ENCODE measurements at places on chromosomes 5 and 9.

DNA sequence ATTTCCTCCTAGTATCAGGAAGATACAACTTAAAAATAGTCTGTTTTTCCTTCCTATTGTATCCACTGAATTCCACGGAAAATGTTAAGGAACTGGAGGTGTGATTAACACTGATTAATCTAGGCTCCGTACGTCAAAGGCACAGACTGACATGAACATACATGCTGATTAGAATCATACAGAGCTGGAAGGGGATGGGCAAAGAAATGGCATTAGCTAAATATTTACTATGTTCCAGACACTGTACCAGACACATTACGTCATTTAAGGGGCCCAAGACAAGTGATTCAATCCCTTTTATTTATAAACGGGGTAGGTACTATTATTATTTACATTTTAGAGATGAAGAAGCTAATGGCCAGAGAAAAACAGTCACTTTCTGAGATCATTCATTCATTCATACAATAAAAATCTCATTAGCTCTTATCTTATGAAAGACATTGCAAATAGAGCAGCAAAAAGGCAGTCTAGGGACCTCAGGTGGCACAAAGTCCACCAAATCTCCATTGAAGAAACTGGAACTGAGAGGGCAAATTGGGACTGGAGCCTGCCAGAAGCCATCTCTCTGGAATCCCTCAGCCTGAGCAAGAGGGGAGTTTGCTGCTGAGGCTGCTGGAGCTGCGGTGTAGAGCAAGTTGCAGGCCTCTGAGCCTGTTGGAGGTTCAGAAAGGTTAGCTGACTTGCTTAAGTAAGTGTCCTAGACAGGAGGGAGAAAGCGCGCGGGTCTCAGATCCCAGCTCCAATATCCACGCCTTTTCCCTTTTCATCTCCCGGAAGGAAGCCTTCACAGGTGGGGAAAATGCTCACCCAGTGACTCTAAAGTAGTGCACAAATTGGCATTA, 1.6 kb upstream of the TGFBR1 start:
- no peak for DNase-seq

GRCh38 chr9:131854896-131855613, 115.2 kb upstream of the RAPGEF1 start:
- no peak for DNase-seq

- no peak for DNase-seq
Observed at GRCh38 chr9:20701060-20701459, 17.0 kb downstream of the FOCAD start.

DNA sequence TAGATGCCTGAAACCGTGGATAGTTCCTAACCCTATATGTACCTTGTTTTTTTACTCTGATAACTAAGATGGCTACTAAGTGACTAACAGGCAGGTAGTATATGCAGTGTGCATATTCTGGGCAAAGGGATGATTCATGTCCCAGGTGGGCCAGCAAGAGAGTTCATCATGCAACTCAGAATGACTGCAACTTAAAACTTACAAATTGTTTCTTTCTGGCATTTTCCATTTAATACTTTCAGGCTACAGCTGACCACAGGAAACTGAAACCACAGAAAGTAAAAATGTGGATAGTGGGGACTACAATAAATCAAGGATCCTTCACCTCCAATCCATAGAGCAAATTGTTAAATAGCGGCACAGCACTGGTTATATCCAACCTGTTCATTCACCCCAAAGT, 30.7 kb upstream of the VCAN start:
- no peak for DNase-seq

- DNase-seq: no peak
Observed at GRCh38 chr9:132166599-132166998, 4.7 kb downstream of the NTNG2 start.

DNA sequence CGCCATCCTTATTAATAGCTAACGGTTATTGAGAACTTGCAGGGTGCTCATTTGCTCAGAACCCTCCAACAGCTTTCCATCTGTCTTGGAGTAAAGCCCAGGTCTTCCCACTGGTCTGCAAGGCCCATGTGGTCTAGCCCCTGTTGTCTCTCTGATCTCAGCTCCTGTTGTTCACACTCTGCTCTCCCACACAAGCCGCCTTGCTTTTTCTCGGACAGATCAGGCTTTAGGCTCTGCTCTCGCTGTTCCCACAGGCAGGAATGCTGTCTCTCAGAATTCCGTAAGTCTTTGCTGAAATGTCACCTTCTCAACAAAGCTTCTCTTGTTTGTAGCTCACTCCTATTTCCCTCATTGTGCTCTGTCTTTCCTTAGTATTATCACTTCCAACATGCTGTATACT, 34.3 kb downstream of the GPR107 start:
- DNase-seq: no peak

- DNase-seq: no peak
Observed at GRCh38 chr5:87329114-87329513, 61.4 kb downstream of the RASA1 start.

DNA sequence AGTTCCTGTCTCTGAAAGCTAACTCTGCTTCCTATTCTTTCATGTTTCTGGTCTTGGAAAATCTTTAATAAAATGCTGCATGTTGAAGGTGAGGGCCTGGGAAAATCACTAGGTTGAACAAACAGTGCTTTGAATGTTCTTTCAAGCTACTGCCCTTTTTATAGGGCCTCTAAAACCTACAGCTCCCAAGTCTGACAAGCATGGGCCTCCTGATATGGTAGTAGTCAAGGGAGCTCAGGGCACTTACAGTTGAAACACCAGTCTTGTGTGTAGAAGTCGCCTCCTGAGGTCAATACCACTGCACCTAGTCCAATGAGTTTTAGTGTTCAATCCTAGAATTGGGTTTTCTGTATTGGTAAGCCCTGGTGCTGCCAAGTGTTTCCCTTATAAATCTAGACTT, 20.5 kb downstream of the VLDLR start:
- DNase-seq: no peak

GRCh38 chr9:35521708-35522107, 31.8 kb downstream of the RUSC2 start:
- no peak for DNase-seq

- no peak for DNase-seq
Observed at GRCh38 chr5:2261004-2261703, 378.4 kb upstream of the IRX4 start.

DNA sequence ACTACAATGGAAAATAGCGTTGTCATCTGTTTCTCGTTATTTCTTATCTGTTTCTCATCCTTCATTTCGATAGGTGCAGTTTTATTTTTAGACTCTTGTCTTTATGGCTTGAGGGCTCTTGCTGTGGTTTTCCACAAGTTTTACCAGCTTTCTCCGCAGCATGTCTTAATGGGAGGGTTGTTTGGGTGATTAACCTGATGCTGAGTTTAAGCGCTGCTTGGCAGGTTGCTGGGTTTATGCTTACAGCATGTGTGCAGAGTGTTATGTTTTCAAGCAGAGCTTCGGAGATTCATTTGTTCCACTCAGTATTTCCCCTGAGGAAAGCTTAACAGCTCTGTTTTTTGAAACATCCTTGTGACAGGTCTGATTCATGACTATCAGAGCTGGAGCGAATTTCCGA, 154.0 kb downstream of the SLC12A2 start:
- no peak for DNase-seq

DNA sequence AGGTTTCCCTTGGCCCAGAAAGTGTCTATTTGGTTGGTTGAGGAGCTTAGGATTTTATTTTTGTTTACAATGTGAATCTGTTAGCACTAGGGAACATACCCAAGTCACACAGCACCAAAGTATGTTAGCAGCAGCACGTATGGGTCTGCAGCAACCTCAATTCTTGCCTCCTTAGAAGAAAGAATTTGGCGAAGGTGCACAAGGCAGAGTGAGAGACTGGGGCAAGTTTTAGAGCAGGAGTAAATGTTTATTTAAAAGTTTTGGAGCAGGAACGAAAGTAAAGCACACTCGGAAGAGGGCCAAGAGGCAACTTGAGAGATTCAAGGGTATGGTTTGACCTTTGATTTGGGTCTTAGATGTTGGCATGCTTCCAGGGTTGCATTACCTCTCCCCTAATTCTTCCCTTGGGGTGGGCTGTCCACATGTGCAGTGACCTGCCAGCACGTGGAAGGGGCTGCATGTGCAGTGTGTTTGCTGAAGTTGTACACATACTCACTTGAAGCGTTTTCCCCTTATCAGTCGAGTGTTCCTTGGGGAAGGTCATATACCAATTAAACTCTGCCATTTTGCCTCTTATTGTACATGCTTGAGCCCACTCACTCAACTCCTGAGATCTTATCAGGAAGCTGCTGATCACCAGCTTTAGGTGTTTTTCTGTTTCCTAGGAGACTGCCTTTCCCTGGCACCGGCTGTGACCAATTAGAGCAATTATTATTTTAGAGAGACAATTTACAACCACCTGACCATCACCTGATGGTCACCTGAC, 64.9 kb upstream of the SHC3 start:
- DNase-seq: no peak

DNA sequence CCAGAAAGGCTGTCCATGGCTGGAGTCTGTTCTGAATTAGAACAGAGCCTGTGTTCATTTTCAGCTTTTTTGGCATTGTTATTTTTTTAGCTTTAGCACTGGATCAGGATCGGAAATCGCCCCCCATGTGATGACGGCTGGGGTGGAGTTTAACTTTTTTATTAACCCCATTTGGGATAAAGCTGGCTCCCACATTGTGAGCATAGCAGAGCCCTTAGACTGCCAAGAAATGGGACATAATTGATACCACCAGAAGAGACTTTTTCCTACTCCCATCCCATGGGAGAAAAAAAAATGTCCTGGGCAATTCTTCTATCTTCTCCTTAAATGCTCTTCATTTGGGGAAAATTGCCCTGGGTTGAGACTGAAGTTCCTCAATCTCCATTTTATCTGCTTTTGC, 52.4 kb downstream of the SLIT3 start:
- DNase-seq: no peak

DNA sequence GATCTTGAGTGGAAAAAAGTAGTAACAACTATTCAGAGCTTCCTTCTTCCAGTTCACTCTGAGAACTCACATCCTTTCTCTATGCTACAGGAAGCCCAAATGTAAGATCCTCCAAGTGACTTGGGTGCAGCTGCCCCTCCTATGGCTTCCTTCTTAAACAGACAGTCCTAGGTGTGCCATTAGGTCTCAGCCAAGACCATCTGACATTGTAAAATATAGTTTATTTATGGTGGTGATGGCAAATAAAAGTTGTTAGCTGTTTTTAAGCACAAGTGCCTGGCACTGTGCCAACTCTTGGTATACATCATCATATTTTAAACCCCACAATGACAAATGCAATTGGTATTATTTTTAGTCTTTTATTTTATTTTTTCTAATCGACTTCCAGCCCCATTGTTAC, 58.1 kb downstream of the TMEM252 start:
- DNase-seq: no peak

- no peak for DNase-seq
Observed at GRCh38 chr5:112116371-112116770, 302.7 kb downstream of the EPB41L4A start.

GRCh38 chr5:180599981-180600553, 8.8 kb upstream of the SCGB3A1 start:
- DNase-seq: no peak

DNA sequence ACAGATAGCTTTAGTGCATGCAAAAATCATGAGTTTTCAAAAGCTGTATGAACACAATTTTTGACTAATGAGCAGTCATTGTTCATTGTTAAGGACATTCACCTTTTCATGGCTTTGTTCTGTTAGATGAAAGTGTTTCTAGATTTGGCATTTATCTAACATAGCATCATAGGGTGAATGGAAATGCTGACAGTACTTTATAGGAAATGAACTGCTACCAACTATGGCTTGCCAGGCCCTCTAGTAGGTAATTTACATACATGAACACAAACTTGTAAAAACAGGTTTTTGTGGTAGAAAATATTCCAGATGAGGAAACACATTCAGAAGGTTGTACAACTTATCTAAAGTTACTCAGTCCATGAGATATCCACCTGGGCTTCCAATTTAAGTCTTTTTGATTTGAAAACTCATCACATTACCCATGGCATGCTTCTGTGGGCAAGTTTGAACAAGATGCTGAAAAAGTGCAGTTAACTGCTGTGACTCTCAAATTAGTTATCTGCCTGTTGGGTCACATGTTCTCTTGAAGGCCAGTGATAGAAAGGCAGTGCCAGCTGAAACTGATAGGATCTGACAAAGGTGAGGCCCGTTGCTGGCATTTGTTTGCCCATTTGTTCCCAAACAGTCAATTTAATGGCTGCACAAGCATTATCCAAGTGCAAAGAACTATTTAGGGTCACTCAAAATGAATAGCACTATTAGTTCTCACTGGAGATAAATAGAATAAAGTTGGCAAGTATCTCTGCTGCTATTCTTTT, 399.1 kb downstream of the MAN2A1 start:
- no peak for DNase-seq

- no peak for DNase-seq
Observed at GRCh38 chr5:138942861-138943260, 67.7 kb upstream of the LRRTM2 start.

GRCh38 chr5:80369521-80369920, 38.3 kb upstream of the ZFYVE16 start:
- DNase-seq: no peak

- no peak for DNase-seq
Observed at GRCh38 chr5:31133488-31133887, 60.0 kb upstream of the CDH6 start.

DNA sequence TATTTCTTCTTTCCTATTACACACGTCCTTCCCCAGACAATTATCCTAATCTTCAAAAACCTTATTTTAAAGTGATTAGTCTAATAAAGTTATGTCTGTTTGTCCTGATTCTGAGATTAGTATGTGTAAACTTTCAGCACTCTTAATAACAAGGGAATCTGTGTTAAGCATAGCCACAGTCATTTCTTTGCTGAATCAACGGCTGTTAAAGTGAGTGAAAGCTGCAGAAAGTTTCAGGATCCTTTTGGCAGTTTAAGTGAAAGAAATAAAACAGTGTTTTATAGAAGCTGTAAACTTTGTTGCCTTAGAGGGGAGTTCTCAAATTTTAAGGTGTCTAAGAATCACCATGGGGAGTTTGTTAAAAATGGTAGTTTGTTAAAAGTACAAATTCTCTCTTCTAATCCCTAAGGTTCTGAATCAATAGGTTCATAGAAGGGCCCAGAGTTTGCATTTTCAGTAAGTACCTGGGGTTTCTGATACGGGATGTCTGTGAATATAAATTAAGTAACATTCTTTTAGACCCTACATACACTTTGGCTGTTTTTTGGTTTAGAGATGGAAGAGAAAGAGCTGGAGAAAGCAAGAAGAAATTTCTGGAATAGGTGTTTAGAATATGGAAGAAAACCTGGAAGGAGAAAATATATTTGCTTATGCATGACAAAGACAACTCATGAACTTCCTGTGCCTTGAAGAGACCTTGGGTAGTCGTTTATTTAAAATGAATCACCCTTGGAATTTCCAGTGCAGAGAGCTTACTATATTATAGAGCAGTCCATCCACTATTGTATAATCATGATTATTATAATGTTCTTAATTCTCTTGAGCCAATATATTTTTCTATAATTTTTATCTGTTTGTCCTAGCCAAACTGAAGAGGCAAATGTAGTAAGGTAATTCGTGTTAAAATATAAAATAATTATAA, 45.7 kb downstream of the SCAMP1 start:
- no peak for DNase-seq

DNA sequence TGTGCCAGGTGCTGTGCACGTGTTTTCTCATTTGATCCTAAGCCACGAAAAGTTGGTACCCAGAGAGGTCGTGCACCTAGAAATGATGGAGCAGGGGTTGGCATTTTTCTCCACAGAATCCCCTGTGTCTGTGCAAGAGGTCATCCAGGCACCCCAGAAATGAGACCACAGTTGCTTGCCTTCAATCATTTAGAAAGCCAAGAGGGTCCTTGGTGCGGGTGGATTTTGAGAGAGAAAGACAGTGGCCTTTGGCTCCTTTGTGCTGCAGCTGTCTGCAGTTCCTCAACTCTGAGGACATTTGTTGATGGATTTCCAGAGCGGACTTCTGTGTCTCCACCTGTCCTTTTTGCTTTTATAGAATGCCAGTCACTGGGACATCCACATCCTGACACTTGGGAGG, 33.8 kb upstream of the SPRY4 start:
- no peak for DNase-seq
